T-helper 17 cell (primary cell): ENCODE measurements at places on chromosomes 6 and 20. TPM values are rescaled to one million over a fixed set of nuclear protein-coding genes. Genes with fewer than 3 reads are reported as not detected.

- H3K36me3 ChIP-seq: no peaks in the 10 kb centered on the region
- no peaks in the 10 kb centered on the region for H3K4me1 ChIP-seq
- peaks cover 32% of the 10 kb centered on the region for H3K27me3 ChIP-seq
- no peak for DNase-seq
These were observed 219.6 kb downstream of the TAF4 start for GRCh38 chr20:61846074-61846473.

DNA sequence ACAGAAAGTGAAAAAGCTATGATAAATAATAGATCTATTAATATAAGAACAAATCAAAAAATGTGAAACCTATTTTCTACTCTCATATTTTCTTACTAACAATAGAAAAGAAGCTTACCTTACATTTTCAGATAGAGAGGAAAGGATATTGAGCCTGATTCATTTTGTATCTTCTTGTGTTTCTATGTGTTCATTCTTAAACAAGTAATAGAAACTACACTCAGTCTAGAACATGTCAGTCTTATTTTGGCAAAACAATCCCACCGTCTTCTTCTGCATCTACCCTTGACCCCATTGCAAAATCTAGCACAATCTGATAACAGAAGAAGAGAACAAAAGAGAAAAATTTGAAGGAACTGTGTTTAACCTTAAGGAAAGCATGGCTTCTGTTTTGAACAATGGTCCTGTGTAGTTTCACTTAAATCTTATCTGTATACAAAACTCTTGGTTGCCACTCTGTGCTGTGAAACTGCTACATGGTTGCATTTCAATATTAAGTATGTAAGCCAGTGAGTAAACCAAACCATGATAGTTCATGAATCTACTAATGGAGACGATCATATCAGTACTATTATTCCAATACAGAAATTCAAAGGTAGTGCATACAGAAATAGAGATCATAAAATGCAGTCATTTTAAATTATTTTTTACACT, 69.5 kb upstream of the LGSN start:
- no peak for DNase-seq
- no peaks in the 10 kb centered on the region for H3K27me3 ChIP-seq
- no peaks in the 10 kb centered on the region for H3K4me1 ChIP-seq
- no peak overlapping the region for H3K4me3 ChIP-seq

DNA sequence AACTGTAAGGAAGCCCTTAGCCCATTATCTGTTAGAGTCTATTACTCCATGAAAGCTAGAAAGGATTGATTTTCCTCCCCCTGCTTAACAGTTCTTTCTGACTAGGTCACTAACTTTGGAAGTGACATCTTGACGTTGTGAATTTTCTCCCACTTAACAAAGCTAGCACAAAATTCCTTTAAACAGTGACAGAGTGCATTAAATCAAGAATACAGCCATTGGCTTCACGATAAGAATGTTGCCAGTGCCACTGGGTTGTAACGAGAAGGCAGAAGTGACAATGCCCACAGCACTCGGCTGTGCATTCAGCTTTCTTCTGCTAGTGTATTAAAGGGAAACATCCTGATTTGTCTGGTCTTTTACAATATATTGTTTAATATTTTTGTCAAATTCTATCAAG, 182.7 kb upstream of the DTNBP1 start:
- no peak overlapping the region for H3K27ac ChIP-seq
- no peaks in the 10 kb centered on the region for H3K4me1 ChIP-seq
- DNase-seq: no peak

HMGCLL1 gene
- not detected for total RNA-seq

- DNase-seq: peak; percentile 51
- H3K27ac ChIP-seq: peak overlapping the region; percentile 91
- H3K36me3 ChIP-seq: peaks cover 2% of the 10 kb centered on the region
- H3K27me3 ChIP-seq: no peaks in the 10 kb centered on the region
These were observed 40.9 kb downstream of the DSTN start for GRCh38 chr20:17610566-17611289.

DNA sequence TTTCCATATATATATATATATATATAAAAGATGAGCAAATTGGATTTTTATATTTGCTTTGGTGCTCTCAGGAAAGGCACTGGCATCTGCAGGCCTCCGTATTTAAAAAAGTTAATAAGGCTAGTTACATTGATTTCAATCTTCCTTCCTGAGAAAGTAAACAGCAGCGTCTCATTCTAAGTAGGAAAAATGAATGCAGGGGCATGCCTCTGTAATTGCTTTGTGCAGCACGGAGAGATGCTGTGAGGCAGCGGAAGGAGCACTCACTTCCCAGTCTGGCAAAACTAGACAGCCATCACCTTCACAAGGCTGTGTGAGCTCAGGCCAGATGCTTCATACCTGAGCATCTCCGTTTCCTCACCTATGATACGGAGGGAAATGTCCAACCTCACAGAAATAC, 303.7 kb downstream of the PTPRT start:
- H3K27me3 ChIP-seq: no peaks in the 10 kb centered on the region
- no peaks in the 10 kb centered on the region for H3K4me1 ChIP-seq
- DNase-seq: no peak
- no peak overlapping the region for H3K27ac ChIP-seq
- H3K4me3 ChIP-seq: no peak overlapping the region
- H3K36me3 ChIP-seq: no peaks in the 10 kb centered on the region

NT5E gene
- 1.5 TPM for total RNA-seq

GRCh38 chr6:125346926-125347563, 45.3 kb upstream of the HDDC2 start:
- no peak overlapping the region for H3K4me3 ChIP-seq
- H3K27me3 ChIP-seq: peaks cover 8% of the 10 kb centered on the region
- no peak for DNase-seq
- no peak overlapping the region for H3K27ac ChIP-seq

UNC93A gene
- total RNA-seq: not detected

DNA sequence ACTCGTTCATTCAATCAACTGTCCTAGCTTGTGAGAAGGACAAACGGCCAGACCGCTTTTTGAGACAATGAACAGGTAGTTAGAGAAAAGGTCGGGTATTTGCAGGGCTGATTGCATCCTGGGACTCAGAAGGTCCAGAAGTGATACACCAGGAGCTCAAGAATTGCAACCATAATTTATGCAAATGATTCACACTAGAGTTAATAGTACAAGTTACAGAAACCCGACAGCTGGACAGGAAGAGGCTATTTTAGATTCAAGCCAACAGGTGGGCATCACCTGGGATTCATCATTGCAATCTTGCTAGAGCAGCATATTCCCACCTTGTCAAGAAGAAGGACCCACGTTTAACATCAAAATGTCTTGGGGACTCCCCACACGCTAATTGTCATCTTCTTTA, 83.5 kb downstream of the TNFAIP3 start:
- peak overlapping the region; percentile 77 for H3K4me3 ChIP-seq
- DNase-seq: no peak
- H3K27me3 ChIP-seq: no peaks in the 10 kb centered on the region
- peaks cover 36% of the 10 kb centered on the region for H3K4me1 ChIP-seq
- H3K36me3 ChIP-seq: no peaks in the 10 kb centered on the region
